ENCODE measurements at places on chromosomes 12 and 14.

GRCh38 chr12:130160306-130160705 is 2.0 kb upstream of the FZD10 start:
- DNase-seq: no peak

GRCh38 chr14:35257809-35258208 is 34.4 kb upstream of the PSMA6 start:
- no peak for DNase-seq

DNA sequence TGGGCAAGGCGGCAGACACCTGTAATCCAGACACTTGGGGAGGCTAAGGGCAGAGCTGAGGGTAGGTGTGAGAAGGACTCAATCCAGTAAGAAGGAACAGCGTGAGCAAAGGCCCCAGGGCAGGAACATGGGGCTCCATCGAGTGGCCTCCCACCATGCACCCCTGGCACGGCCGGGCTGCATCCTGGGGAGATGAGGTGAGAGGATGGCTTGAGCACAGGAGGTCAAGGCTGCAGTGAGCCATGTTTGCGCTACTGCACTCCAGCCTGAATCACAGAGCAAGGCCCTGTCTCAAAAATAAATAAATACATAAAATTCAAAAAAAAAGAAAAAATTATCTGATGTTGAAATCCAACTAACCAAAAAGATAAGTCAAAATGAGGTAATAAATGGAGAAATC is 58.5 kb downstream of the ARL6IP4 start:
- no peak for DNase-seq

DNA sequence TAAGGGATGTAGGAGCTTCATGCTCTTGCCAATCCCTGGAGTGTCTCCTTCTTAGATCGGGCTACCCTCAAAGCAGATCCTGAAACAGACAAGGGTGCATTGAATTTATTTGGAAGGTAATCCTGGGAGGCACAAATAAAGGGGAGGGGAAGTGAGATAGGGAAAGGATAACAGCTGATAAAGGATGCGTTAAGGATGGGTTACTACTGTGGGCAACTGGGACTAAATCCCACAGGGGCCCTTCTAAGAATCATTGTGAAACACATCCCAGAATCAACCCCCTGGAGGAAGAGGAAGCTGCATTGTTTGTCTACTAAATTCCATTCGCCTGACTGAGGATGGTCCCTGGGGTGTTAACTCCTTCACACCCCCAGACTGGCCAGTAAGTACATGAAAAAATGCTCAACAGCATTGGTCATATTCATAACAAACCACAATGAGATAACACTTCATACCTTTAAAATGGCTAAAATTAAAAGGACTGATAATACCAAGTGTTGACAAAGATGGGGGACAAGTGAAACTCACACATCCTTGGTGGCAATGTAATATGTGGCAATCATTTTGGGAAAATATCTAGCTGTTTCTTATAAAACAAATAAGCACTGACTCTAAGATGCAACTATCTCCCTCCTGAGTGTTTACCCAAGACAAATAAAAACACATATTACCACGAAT is 37.0 kb upstream of the CMKLR1 start:
- no peak for DNase-seq

- no peak for DNase-seq
Measured at GRCh38 chr12:121620333-121620891, 5.9 kb upstream of the ORAI1 start.

DNA sequence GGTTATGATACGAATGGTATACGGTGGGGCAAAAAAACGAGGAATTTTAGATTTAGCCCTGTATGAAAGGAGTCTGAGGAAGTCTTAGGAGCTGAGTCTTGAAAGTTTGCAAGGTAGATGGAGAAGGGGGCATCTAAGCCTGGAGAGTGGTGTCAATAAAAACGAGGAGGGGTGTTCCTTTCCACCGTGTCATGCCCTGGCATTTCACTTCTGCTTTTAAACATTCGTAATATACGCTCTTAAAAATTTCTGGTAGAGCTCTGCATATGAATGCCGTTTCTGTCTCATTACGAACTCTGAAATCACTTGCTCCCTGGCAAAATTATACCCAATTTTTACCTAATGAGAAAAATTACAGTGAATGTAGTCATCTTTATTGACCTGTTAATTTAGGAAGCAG is 170.2 kb downstream of the ERC1 start:
- DNase-seq: no peak

DNA sequence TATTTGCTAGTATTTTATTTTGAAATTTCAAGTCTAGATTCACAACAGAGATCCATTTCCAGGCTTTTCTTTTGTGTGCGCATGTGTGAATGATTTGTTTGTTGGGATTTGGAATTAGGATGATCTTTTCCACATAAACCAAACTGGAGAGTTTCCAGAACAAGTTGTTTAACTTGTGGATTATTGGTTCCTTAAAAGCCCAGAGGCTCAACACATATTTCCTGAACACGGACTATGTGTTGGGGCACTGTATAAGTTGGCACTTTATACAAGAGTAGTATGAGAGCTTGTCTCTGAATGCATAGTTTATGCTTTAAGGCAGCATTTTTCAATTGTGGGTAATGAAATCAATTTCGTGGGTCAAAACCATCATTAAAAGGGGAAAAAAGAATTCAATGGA is 67.3 kb upstream of the FUT8 start:
- DNase-seq: no peak

Measured in activated CD4-positive, alpha-beta T cell treated with anti-CD3 and anti-CD28 coated beads, Interleukin-2, amount 50 U/mL, for 1 hour (primary cell).